Hematopoietic multipotent progenitor cell (in vitro differentiated cells): ENCODE measurements at places on chromosomes 4 and X. TPM values are rescaled to one million over a fixed set of nuclear protein-coding genes. Genes with fewer than 3 reads are reported as not detected.

FANCB gene
- 1.6 TPM for total RNA-seq

CENPVL3 gene
- 3.2 TPM for total RNA-seq

NXF2B gene
- not detected for total RNA-seq

BMP2K gene
- total RNA-seq, result 78.4 TPM

C4orf51 gene
- not detected for total RNA-seq

TRIM2 gene
- total RNA-seq, result 5.7 TPM
